ENCODE measurements at places on chromosomes 3 and 15.

- no peak for DNase-seq
These were observed 97.4 kb upstream of the CCDC80 start for GRCh38 chr3:112738366-112738765.

DNA sequence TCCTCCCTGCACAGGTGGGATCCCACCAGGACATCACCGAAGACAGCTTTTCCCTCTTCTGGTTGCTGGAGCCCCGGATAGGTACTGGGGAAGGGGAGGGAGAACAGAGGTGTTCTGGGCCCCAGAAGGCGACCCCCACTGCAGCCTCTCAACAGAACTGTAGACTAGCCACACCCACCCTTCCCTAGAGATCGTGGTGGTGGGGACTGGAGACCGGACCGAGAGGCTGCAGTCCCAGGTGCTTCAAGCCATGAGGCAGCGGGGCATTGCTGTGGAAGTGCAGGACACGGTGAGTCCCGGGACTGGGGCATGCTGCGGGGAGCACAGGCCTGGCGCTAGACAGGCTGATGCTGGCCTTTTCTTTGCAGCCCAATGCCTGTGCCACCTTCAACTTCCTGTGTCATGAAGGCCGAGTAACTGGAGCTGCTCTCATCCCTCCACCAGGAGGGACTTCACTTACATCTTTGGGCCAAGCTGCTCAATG lies 809 bp downstream of the NDUFAF3 start:
- no peak for DNase-seq

DNA sequence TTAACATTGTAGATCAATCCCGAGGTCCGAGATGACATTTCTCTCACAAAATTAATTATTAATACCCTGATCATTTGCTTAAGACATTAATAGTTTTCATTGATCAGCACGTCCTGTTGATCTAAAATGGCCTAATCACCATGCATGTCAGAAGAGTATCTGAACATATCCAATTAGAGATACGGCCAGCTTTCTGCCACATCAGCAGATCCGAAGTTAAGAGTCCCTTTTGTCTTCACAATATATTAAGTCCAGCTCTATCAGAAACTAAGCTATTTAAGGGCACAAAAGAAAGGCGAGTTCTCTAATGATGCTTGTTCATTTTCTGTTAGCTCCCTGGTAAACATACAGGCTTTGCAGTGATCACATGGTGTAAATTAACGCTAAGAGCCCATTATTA lies 470.3 kb downstream of the CNTN4 start:
- DNase-seq, result no peak

GRCh38 chr15:67456677-67457529 lies 64.0 kb upstream of the C15orf61 start:
- DNase-seq, result no peak

GRCh38 chr3:131928593-131928992 lies 106.2 kb downstream of the CPNE4 start:
- no peak for DNase-seq

DNA sequence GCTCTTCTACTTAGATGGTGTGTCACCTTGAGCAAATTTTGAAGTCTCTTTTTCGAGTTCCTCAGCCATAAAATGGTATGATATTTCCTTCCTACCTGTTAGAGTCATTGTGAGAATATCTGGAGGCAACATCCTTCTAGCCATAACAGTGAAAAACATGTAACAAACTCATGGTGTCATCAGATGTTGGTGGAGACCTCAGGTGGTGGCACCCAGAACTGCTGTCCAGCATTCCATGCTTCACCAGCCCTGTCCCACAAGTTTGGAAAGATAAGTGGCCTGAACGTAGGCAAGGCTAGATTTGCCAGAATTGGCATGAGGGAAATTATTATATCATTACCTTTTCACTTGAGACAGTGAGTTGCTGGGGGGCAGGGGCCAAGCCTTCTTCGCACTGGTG lies 30.4 kb downstream of the GASK1A start:
- no peak for DNase-seq

GRCh38 chr3:111613294-111613693 lies 18.1 kb upstream of the ZBED2 start:
- no peak for DNase-seq

DNA sequence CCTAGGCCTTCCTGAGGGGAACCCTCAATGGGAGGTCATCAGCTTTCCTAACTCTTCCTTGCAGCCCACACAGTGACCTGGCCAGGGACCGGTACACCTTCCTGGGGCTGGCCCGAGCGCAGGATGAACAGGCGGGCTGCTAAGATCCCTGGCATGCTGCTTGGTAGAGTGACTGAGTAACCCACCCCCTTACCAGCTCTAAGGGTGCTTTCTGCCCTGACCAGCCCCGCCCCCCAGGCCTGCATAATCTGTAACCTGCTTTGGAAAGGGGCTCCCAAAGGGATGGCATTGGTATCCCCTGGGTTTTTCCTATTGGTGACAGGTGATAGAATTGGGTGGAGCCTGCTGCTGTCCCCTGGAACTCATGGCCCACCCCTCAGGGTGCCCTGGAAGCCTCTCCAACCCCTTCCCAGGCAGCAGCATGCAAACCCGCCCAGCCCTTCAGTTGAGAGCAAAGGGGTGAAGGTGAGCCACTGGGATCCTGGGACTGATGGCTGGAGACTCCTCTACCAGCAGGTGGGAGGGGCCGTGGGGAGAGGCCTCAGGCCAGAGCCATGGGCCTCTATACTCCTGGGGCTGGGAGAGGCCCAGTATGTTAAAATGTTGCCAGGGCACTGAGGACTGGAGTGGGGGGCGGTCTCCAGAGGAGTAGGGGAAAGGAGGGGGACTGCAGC lies 11.1 kb upstream of the KIF7 start:
- DNase-seq, result no peak

- DNase-seq, result no peak
These were observed 54.1 kb upstream of the GRIP2 start for GRCh38 chr3:14594234-14594633.

DNA sequence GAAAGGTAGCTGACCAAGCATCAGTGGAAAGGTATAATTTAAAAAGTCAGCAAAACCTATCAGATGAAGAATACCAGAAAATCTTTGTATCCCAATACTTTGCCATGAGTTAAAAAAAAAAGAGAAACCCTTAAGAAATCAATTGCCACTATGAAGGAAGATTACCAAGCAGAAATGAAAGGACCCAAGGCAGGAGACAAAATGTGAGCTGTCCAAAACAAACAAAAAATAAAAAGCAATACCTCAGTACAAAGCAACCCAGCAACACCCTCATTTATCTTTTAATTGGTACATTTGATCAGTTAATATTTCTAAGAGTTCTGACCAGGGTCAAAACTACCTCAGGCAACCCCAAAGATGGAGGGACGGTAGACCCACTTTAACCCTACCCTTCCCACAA lies 65.3 kb downstream of the MOBP start:
- DNase-seq, result no peak

GRCh38 chr15:25416693-25417092 lies 22.1 kb downstream of the UBE3A start:
- no peak for DNase-seq

GRCh38 chr3:195755391-195755790 lies 34.6 kb downstream of the MUC20 start:
- DNase-seq, result no peak

GRCh38 chr3:171831936-171832335 lies 11.2 kb upstream of the TMEM212 start:
- no peak for DNase-seq
